ENCODE measurements at places on chromosomes 5 and 9.

DNA sequence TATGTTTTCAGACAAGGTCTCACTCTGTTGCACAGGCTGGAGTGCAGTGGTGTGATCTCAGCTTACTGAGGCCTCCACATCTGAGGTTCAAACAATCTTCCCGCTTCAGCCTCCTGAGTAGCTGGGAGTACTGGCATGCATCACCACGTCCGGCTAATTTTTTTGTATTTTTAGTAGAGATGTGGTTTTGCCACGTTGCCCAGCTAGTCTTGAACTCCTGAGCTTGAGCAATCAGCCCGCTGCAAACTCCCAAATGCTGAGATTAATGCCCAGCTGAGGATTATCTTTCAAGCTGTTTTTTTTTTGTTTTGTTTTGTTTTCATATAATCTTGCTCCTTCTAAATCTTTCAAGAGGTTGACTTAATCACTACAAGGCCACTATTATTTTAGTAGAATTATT is 47.3 kb upstream of the SLC28A3 start:
- no peak for DNase-seq

GRCh38 chr9:13411791-13412190 is 132.3 kb upstream of the MPDZ start:
- no peak for DNase-seq

GRCh38 chr9:98687911-98688310 is 20.8 kb downstream of the GABBR2 start:
- no peak for DNase-seq

DNA sequence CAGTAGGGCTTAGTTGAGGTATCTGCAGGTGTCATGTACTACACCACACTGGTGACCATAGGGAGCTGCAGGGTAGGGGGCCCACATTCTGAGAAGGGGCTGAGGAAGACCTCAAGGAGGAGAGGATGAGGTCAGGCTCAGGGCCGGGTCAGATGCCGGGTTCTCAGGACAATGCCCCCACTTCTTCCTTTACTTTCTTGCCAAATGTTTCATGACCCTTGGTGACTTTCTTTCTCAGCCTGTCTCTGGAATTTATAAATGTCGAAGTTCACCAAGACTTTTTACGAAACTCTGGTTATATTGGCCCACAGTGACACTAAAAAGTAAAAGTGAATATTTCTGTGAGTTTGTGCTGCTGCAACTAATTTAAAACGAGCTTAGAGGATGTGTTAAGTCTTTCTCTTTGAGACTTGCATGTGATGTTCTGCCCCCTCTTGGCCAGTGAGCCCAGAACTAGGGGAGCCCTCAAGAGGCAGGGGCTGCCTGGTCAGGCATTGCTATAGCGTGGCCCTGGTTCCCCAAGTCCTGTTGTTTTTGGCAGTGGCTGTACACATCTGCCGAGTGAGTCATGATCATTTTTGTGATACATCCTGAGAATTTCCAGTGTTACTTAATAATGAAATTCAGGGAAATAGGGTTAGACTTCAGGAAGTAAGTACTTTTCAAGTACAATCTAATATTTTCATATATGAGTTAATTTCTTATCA is 11.2 kb downstream of the ACO1 start:
- DNase-seq: no peak

DNA sequence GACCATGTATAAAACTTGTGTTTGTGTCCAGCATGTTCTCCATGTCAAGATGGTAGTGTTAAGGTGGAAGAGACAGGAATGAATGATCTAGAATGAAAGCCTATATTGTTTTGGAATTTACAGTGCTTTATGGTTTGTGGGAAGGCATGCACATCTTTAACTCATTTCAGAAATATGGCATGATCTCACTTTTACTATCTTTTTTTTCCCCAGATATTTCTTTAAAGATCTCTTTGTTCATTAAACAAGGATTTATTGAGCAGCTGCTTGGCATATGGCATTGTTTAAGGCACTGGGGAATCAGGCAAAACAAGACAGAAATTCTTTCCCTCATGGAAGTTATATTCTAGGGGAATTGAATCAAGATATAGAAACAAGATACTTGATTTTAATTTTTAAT is 51.7 kb downstream of the SLC12A2 start:
- DNase-seq: no peak

DNA sequence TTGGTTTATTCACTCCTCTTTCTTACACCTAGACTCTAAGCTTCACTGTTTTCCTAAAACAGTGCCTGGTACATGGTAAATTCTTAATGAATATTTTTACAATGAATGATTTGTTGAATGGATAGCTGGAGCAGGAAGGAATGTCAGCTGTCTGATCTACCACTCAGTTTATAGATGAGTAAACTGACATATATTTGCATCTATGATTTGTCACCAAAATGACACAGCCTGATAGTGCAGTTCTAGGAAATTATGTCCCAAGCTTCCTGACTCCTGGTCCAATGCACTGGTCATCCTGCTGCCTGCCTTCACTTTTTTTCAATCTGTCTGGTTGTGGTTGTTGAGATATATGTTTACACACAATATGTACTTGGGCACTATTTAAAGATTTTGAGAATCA is 651.7 kb upstream of the WWC1 start:
- no peak for DNase-seq

GRCh38 chr5:80777347-80778287 is 122.8 kb upstream of the DHFR start:
- DNase-seq: no peak

GRCh38 chr5:107570181-107570580 is 100.6 kb downstream of the EFNA5 start:
- no peak for DNase-seq

- no peak for DNase-seq
Measured at GRCh38 chr5:78288246-78288645, 6.3 kb downstream of the AP3B1 start.

GRCh38 chr5:84478603-84479002 is 93.9 kb upstream of the EDIL3 start:
- DNase-seq: no peak

DNA sequence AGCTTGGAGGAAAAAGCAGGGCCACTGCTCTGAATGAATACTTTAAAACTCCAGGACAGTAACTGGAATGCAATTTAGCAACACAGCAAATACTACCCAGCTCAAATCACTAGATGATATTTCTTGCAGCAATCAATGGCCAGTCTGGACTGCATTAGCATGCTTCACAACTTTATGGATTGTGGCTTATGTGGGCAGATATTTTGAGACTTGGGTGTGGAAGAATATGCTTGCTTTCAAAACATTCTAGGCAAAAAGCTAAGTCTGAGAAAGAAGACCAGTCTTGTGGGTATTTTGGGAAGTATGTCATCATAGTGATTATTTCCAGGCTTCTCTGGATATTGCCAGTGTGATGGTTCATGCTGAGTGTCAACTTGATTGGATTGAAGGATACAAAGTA is 3.1 kb downstream of the RANBP3L start:
- no peak for DNase-seq

- no peak for DNase-seq
Measured at GRCh38 chr5:119031905-119032304, 39.0 kb upstream of the DMXL1 start.

DNA sequence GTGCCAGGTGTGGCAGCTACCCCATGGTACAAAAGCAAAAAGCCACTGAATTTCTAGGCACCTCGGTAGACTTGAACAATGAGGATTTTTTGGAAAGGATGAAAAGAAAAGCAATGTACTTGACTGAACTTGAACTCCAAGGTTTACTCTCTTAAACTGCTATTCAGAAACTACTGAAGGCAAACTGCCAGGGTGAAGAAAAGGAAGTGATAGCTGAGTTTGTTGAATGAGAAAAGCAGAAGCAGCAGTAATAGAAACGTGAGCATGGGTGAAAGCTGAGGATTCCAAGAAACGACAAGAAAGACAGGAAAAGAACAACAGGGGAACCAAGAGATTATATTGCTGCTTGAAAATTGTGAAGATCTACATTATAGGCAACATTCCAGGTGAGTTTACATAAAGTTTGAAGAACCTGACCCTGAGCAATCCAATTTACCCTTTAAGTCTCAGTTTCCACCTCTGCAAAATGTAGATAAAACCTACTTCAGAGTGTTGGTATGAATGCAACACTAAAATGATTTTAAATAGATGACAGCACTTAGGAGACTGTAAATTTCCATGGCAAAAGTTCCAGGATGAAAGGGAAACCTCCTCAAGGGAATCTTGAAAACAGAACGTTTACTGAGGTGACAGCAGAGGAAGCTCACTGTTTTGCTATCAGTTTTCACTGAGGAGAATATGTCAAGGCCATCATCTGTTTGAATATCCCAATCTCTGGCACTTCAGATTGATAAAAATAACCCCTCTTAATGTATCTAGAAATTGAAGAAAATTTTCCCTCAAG is 245.8 kb downstream of the SPATA31D1 start:
- DNase-seq: peak; percentile 18
